Pulmonary artery endothelial cell (primary cell): ENCODE measurements at places on chromosomes 7 and 10. TPM values are rescaled to one million over a fixed set of nuclear protein-coding genes. Genes with fewer than 3 reads are reported as not detected.

GRCh38 chr7:44224080-44224973 is 23.5 kb downstream of the YKT6 start:
- no peak for DNase-seq

DNA sequence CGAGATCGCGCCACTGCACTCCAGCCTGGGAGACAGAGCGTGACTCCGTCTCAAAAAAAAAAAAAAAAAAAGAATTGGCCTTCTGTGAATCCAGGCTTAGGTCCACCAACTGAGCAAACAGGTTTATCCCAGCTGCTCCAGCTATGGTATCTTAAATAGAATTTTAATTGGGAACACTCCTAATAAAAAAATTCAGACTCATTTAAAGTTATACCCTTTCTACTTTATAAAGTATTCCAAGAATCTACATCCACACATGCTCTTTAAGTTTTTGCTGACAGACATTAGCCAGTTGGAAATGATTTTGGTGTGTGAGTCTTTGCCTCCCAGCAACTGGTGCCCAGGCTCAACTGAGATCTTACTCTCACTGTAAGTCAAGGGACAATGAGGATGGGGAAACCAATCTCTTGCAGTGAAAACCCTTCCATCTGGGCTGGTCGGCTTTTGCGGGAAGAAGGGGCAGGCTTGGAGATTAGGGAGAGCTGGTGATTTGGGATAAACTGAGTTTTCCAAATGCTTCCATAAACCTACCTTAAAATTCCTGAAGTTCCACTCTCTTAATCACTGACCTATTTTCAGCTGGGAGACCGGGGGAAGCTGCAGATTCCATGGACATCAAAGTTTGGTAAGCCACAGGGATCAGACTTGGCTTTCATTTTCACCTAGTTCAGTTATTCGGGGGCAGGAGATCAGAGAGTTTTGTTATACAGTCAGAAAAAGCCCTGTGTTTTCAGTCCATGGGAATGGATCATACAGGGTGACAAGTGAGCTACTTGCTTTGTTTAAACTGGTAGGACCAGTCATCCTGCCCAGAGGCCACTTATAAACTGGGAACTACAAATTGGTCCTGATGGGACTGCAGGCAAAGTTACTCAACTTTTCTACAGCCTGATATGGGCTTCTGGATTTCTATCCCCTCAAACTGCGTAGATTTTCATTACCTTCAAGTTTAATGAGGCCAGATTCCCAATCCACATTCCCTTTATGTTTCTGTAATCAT is 89.3 kb upstream of the ZNF746 start:
- no peak for DNase-seq

DNA sequence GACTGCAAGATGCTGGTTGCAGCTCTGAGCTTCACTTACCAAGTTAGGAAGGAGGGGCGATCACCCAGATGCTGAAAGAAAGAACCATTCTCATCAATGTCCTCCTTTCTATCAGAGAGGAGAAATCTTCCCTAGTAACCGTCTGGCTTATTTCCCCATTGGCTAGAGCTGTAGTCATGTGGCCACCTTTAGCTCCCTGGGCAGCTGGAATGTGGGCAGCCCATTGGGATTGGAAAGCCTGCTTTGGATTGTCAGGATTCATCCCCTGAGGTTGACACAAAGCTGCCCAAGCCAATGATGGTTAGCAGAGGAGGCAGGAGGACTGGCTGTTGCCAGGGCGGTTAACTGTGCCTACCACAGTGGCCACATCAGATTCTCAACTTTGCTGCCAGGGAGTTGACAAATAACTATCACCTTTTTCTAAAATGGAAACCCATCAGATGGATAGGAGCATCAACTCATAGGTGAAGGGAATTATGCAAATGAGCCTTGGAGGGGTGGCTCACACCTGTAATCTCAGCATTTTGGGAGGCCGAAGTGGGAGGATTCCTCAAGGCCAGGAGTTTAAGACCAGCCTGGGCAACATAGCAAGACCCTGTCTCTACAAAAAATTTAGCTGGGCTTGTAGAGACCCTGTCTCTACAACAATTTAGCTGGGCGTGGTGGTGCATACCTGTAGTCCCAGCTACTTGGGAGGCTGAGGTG is 206.4 kb upstream of the GALNT17 start:
- DNase-seq: no peak

GRCh38 chr10:90816466-90816865 is 41.4 kb downstream of the HTR7 start:
- DNase-seq: no peak

GRCh38 chr10:60986791-60987190 is 42.8 kb upstream of the RHOBTB1 start:
- DNase-seq: no peak

DNA sequence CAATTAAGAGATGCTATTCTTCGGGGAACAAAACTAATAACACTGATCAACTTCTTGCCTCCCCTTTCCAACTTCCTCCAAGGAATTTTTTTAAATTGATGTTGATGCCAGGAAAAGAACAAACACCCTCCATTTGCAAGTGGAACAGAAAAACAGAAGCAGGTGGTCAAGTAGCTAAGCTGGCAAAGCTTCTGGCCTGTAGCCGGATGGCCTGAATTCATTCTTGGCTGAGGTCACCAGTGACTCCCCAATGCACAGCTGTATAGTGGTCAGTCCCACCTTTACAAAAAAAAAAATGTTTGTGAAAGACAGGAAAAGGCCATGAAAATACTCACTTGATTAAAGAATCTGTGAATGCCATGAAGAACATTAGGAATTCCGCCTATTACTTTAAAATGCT is 39.1 kb downstream of the DOCK4 start:
- DNase-seq: no peak

The IFIT3 gene
- total RNA-seq: 4.8 and 5.1 TPM in 2 replicates

DNA sequence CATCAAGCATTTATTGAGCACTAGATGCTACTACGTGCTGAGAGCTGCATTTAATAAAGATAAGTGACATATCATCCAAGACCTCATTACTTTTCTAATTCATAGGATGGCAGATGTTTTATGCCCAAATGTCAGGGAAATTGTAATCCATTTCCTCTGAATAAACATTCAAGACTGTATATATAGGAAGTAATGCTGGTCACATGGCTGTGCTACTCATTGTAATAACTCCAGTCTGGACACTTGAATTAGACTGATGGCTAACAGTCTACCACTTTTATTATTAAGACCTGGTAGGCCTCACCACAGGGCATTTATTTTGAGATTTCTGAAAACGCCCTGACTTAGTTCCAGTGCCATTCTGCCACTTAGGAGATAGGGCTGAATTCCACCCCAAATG is 36.6 kb downstream of the PIK3AP1 start:
- DNase-seq: no peak

GRCh38 chr7:129827467-129827990 is 125.2 kb downstream of the UBE2H start:
- DNase-seq: no peak
